Tibial nerve (tissue), 4 donors: ENCODE measurements at places on chromosomes 3 and 15. TPM values are rescaled to one million over a fixed set of nuclear protein-coding genes. Genes with fewer than 3 reads are reported as not detected.

DNA sequence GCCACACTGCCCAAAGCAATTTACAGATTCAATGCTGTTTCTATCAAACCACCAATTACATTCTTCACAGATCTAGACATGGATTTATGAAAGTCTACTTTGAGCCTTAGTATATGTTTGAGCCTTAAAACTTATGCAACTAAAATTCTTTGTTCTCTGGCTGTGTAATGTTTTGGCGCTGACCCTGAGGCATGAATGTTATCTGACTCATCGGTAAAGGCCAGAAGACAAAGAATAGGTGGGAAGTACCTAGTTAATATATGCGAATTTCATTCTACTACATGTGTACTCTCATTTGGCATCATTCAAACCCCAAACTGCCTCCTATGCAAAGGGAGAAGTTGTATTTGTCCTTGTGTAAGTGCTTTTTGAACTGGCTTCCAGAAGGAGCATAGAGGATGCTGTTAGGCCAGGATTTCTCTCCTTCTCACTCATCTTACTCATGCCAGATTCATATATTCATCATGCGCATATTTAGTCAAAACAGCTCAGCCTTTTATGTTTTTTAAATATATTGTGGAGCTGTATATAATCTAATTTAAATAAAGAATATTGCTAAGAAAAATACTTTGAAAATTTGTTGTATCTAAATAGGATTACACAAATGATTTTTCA is 204.2 kb downstream of the NFKBIZ start:
- H3K4me3 ChIP-seq: no peak overlapping the region
- DNase-seq: no peak
- no peak overlapping the region for H3K27ac ChIP-seq
- H3K4me1 ChIP-seq: no peaks in the 10 kb centered on the region
- H3K36me3 ChIP-seq: no peaks in the 10 kb centered on the region
- H3K27me3 ChIP-seq: no peaks in the 10 kb centered on the region

ITIH1 gene
- not detected for total RNA-seq

DNA sequence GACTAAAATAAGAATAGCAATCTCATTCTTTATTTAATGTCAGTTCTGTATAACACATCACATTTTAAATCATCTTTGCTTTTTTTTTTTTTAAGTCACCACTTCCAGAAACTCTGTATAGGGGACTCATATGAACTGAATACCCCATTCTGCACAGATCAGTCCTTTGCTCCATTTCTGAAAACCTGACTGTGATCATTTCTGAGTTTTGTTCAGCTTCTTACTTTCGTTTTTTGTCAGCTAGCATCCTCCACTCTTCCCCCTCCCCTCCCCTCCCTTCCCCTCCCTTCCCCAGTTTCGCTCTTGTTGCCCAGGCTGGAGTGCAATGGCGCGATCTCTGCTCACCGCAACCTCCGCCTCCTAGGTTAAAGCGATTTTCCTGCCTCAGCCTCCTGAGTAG is 49.8 kb upstream of the SGO1 start:
- H3K27me3 ChIP-seq: no peaks in the 10 kb centered on the region
- H3K36me3 ChIP-seq: no peaks in the 10 kb centered on the region
- H3K4me1 ChIP-seq: no peaks in the 10 kb centered on the region
- DNase-seq: no peak

TNFSF10 gene
- total RNA-seq: 54.1 TPM

DNA sequence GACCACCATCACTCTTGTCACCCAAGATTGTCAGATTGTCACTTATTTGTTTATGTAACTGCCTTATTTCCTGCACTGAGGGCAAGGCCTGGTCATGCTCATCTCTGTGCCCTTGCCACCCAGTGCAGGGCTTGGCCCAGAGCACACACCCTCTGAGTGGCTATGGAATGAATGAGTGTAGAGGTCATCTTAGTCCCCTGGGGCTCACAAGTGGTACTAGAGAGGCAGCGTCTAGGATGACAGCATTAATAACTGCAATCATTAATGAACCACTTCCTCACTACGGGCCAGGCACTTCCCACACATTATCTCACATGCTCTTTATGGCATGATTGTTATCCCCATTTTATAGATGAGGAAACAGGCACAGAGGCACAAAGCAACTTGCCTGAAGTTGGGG is 117.0 kb downstream of the SMAD6 start:
- H3K36me3 ChIP-seq: no peaks in the 10 kb centered on the region
- H3K27me3 ChIP-seq: no peaks in the 10 kb centered on the region
- peaks cover 11% of the 10 kb centered on the region for H3K4me1 ChIP-seq
- H3K4me3 ChIP-seq: no peak overlapping the region
- no peak for DNase-seq
- no peak overlapping the region for H3K27ac ChIP-seq

ANXA2 gene
- 1,043 TPM for total RNA-seq

DNA sequence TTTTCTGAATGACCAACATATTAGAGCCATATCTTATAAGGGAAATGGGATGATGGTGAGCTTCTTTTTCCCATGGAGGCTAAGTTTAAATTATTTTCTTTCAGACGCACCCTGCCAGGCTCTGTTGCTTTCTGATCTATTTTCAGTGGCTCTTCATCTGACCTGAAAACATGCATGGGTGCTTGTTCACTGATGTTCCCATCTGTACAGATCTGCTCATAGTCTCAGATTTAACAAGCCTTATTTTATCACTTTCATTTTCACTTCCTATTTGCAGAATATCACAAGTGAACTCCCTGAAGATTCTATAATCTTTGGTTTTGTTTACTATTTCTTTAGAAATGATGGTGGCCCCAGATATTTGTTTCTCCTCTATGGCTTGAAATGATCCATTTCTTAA is 31.1 kb upstream of the SUCLG2 start:
- no peaks in the 10 kb centered on the region for H3K4me1 ChIP-seq
- no peak for DNase-seq
- no peak overlapping the region for H3K27ac ChIP-seq
- H3K4me3 ChIP-seq: no peak overlapping the region
- no peaks in the 10 kb centered on the region for H3K27me3 ChIP-seq
